ENCODE measurements at places on chromosomes 13 and 19.

DNA sequence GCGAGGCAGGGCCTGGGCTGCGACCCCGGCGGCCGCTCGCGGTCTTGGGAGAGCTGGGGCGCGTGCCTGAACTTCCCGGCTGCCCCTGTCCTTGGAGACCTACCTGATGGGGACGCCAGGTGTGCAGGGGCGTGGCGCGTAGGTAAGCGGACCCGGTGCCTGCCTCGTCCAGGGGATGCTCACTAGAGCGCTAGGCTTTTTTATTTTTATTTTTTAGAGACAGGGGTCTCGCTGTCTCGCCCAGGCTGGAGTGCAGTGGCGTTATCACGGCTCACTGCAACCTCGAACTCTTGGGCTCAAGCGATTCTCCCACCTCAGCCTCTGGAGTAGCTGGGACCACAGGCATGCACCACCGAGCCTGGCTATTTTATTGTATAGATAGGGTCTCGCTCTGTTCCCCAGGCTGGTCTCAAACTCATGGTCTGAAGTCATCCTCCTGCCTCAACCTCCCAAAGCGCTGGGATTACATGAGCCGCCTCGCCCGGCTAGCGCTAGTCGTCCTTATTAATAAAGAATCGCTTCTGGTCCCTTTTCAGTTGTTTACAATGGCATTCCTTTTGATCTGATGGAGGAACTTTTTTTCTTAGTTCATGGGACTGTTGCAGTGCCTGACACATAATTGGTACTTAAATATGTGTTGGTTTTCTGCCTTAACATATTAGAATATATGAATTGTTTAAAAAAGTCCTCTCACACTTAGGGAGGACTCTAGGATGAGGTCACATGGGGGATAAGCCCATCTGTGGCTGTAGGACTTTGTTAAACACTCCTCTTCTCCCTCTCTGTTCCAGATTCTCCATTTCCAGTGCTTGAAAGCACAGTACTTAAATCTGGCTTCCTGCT, 812 bp downstream of the DPY19L3 start:
- peak; percentile 14 for DNase-seq

DNA sequence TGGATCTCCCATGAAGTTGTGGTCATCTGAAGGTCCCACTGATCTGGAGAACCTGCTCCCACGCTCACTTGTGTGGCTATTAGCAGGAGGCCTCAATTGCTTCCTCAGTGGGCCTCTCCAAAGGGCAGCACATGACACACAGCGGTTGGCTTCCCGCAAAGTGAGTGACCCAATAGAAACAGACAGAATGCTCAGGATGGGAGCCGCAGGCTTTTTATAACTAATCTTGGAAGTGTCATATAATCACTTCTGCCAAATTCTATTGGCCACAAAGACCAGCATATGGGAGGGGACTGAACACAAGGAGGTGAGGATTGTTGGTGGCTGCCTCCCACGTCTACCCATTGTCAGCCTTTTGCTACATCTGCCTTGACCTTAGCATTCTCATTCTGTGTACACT, 22.1 kb upstream of the EHD2 start:
- no peak for DNase-seq

GRCh38 chr13:40170982-40171381, 495.5 kb downstream of the FOXO1 start:
- no peak for DNase-seq

DNA sequence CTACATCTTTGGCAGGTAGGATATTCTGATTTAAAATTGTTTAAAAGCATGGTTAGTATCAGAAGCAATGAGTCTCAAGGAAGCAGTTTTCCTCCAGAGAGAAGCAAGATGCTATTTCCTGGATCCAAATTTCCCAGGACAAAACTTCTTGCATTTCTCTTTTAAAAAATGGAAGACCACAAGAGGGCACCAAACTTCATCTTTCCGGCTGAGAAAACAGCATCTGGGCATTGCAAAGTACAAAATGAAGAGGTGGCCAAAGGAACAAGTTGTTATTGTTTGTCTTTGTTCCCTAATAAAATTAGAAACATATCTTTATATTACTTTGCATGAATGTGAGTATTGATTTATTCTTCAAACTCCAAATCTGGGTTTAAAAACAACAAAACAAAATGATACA, 60.0 kb upstream of the LRCH1 start:
- DNase-seq, result peak; percentile 64

DNA sequence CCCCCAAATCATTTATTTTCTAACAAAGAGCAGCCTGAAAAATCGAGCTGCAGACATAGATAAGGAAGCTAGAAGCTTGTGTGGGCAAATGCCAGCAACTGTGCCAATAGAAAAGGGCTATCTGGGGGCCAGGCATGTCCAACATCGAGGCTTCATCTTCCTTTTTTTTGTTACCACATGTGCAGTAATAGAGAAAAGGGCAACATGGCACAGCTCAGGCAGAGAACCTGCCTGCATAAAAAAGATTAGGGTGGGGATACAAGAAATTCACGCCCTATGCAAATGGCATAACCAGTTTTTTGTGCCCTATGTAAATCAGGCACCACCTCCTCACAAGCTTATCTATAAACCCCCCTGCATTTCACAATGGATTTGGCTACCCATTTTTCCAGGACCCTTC, 60.4 kb upstream of the ABCC4 start:
- DNase-seq, result peak; percentile 95

GRCh38 chr19:57771417-57771816, 1.9 kb downstream of the ZNF586 start:
- DNase-seq, result no peak

GRCh38 chr13:102847272-102848234, 1.7 kb downstream of the ERCC5 start:
- peak; percentile 76 for DNase-seq

- no peak for DNase-seq
Observed at GRCh38 chr19:29516821-29517395, 8.9 kb upstream of the VSTM2B start.

DNA sequence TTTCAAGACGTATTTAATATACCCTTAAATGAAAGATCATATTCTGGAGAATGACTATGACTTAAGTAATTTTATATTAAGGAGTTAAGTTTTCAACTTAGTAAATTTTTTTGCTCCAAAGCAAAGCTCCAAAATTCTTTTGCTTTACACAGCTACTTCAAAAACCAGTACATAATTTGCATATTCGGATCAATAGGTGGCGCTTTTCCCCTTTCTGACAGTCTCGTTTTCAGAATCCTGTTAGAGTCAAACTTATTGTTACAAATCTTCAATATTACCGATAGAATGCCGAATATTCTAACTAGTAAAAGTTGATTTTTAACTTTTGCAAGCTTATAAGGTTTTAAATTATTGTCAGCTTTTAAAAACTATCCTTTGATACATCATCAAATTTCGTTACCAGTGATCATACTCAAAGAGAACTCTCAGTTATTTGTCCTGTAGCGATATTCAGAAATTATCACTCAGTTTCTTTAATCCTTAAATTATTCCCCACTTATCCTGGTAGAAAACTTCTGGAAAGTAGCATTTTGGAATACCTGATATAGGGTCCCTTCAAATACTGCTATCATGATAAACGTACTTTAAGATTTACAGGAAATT, 852.7 kb upstream of the KLHL1 start:
- peak; percentile 61 for DNase-seq

DNA sequence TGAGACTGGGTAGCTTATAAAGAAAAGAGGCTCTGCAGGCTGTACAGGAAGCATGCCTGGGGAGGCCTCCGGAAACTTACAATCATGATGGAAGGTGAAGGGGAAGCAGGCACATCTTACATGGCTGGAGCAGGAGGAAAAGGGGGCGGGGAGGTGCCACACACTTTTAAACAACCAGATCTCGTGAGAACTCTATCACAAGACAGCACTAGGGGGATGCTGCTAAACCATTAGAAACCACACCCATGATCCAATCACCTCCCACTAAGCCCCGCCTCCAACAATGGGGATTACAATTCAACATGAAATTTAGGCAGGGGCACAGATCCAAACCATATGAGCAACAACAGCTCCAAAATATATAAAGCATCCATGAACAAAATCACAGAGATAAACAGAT, 46.5 kb upstream of the GTF2F2 start:
- peak; percentile 29 for DNase-seq
